ENCODE measurements at places on chromosomes 3 and 15.

- DNase-seq: no peak
These were observed 59.3 kb downstream of the PIK3R4 start for GRCh38 chr3:130687327-130687726.

- no peak for DNase-seq
These were observed 4.2 kb downstream of the RARB start for GRCh38 chr3:25432176-25432720.

DNA sequence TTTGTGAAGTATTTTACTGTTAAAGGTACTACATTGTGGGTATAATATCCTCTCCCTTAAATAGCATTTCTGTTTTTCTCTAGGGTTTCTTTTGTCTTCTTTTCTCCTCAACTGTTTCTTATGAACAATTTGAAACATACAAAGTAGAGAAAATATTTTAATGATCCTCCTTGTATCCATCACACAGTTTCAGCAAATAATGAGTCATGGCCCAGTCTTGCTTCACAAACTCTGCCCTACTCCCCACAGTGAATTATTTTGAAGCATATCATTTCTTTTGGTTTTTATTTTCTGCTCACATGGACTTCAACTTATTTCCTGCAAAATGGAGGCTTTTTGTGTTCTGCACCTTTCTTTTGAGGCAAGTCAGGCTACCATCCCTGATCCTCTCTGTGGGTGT is 6.1 kb upstream of the SCAANT1 start:
- DNase-seq: no peak

GRCh38 chr15:60871152-60871551 is 357.9 kb downstream of the RORA start:
- DNase-seq: no peak

DNA sequence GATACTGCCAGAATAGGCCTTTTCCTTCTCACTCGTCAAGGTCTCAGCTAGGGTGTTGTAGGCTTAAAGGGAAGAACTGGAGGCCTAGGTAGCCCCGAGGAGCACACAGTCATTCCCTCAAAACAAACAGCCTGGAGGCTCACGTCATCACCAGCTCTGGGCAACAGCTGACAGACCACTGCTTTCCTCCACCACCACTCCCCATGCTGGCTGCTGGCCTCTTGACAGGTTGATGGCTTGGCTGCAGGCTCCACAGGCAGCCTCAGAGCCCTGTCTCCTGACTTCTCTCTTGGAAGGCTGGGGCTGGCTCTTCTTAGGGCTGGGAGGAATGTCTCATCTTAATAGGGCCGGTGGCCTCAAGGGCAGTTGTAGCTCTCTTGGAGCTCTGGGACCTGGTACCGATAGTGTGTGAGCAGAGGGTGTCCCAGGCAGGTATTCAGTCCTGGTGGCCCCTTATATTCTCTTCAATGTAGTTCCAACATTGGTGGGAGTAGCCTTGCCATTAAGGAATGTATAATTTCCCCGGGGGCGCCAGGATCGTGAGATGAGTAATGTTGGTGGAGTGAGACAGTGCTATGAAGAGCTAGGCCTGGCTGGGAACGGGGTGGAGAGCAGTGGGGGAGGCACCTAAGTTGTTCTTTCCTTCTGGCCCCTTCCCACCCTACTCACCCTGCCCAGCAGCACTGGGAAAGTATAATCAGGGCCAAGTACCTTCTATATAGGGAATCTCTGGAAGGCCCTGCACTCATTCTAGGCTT is 6.1 kb upstream of the AP2M1 start:
- no peak for DNase-seq

GRCh38 chr3:156808025-156808424 is 18.1 kb upstream of the LEKR1 start:
- DNase-seq: no peak

DNA sequence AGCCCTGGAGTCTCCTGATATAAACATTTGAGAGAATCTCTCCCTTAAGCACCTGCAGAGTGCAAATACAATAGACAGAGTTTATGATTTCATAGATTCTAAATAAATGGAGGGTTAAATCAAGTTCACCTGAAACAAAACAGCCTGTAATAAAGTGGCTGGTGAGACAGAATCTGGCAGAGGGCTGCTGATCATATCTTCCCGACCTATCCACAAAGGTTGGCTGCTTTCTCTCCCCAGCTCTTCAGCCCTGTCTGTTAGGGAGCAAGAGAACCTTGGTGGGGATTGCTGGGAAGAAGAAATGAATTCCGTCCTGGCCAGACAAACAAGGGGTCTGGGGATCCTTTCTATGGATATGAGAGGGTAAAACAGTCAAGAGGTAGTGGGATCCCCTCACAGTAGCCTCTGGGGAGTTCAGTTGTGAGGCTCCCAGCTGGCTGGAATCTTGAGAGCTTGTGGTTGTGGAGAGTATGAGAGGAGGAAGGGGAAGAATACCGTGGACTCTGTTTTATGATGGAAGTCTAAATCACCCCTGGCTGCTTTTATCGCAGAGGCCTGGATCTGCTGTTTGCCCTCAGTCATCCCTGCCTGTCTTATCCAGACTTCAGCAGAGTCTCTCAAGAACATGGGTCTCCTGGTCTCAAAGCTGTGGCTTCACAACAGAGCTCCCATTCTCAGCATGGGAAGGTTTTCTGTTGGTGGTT is 451.3 kb downstream of the NTRK3 start:
- DNase-seq: no peak

- no peak for DNase-seq
These were observed 9.2 kb upstream of the GRIP2 start for GRCh38 chr3:14549256-14549919.

DNA sequence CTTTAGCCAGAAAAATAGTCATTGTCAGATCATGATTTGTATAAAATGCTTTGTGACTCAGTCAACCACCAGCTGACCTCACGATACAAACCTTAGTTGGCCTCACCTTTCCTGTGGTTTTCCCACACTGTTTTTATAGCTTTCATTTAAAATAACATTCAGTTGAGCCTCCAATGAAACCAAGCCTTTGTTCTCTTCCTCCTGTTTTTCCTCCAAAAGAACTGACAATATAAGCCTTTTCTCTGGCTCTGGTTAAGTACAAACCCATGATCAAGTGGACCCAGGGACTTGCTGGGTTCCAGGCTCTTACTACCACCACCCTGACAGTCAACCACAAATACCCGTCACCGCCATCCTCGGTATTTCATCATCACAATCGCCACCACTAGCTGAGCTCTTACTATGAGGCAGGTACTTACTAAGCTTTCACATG is 81.7 kb downstream of the TAMM41 start:
- peak; percentile 30 for DNase-seq

- DNase-seq: no peak
These were observed 274.9 kb upstream of the SEMA6D start for GRCh38 chr15:47442371-47442770.

DNA sequence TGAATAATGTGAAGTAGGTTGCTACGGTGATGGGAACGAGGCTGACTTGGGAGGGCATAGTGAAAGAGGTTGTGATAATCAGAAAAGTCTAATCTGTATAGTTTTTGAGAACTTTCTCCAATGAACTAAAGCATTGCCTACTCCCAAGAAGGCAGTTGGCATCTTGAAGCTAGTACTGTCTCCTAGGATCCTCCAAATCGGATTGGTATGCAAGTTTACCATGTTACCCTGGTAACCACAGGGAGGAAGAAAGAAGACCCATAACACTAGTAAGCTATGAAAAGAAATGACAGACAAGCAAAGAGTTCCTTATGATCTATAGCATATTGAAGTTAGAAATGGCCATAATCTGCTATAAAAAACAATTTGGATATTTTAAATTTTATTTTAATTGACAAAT is 127.2 kb upstream of the SYNPR start:
- DNase-seq: no peak

GRCh38 chr15:67944010-67944641 is 104.3 kb upstream of the RNU6-1 start:
- no peak for DNase-seq

GRCh38 chr3:4849739-4850138 is 129.5 kb upstream of the BHLHE40 start:
- no peak for DNase-seq

GRCh38 chr3:71099997-71100719 is 483.4 kb downstream of the FOXP1 start:
- no peak for DNase-seq

- DNase-seq: no peak
These were observed 7.8 kb downstream of the GLDN start for GRCh38 chr15:51349156-51349844.

DNA sequence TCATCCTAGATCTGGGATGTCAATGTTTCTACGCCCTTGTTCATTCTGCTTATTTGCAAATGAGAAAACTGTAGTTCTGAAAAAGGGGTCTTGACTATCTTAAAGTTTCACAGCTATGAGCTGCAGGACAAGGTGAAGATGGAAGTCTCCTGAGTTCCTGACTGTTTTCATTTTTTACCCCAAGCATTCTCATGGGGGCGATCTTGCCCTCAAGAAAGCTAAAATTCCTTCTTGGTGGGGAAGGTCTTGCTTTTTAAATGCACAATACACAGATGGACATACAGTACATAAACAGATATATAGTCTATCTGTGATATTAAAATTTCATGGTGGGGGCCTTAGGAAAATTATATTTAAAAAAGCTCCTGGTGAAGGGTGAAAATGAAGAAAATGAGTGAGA is 32.4 kb downstream of the MASP1 start:
- no peak for DNase-seq

GRCh38 chr15:39323157-39323556 is 257.7 kb upstream of the THBS1 start:
- DNase-seq: no peak

- DNase-seq: no peak
These were observed 4.8 kb upstream of the FBXW12 start for GRCh38 chr3:48367201-48367600.

GRCh38 chr3:197936819-197937384 is 13.1 kb upstream of the RPL35A start:
- DNase-seq: no peak

DNA sequence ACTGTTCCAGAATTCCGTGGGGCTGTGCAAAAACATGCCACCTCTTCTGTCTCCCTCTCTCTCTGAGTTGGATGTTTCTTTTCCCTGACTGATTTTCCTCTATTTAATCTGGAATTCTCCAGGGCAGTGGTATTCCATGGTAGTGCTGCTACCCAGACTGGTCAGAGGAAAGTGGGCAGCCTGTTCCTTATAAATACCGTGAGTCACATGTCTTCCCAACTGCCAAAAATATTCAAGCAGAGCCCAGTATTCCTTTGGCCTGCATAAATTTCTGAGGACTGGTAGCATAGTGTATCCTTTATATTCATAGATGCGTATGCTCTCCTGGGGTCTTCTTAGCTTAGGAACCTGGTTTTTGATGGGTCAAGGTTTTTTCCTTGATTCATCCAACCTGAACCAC is 40.9 kb downstream of the CEMIP start:
- DNase-seq: no peak

GRCh38 chr3:170196833-170197232 is 15.3 kb upstream of the PHC3 start:
- DNase-seq: no peak

GRCh38 chr3:143831208-143831607 is 17.1 kb downstream of the SLC9A9 start:
- no peak for DNase-seq

DNA sequence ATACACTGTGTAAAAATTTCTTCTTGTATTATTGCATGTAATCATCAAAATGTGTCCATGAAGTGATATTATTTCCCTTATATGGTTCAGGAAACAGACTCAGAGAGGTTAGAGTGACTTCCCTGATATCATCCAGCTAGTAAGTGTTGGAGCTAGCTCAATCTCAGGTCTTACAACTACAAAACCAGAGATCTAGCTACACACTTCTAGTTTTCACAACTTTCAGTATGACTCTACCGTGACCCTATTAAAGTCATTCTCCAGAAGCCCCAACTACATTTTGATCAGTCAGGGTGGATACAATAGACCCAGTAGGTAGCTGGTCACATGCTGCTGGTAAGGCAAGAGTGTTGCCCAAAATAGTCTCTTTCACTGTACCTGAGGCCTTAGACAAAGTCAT is 165.3 kb downstream of the GOLIM4 start:
- no peak for DNase-seq

DNA sequence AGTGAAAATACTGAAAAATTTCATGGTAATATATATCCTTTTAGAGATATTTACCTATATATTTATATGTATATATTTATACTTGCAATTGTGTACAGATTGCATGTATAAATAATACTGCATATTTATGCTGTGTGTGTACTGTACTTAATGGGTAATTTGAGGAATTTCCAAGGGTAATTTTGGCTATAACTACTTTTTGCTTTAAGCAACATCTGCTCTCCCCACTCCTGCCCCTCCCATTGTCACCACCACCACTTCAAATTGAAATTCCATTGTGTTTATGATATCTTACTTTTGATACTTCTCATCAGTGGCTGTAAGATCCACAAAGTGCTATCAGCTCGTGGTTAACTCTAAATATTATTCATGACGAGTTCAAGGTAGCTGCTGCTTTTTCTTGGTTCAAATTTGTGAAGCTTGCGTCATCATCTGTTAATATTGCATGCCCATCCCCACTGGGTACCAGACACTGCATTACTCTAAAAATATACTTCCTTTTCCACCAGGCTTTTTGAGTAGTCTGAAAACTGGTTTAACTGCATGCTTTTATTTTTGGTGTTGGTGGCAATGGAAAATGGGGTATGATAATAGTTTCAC is 91.7 kb upstream of the MITF start:
- DNase-seq: no peak

DNA sequence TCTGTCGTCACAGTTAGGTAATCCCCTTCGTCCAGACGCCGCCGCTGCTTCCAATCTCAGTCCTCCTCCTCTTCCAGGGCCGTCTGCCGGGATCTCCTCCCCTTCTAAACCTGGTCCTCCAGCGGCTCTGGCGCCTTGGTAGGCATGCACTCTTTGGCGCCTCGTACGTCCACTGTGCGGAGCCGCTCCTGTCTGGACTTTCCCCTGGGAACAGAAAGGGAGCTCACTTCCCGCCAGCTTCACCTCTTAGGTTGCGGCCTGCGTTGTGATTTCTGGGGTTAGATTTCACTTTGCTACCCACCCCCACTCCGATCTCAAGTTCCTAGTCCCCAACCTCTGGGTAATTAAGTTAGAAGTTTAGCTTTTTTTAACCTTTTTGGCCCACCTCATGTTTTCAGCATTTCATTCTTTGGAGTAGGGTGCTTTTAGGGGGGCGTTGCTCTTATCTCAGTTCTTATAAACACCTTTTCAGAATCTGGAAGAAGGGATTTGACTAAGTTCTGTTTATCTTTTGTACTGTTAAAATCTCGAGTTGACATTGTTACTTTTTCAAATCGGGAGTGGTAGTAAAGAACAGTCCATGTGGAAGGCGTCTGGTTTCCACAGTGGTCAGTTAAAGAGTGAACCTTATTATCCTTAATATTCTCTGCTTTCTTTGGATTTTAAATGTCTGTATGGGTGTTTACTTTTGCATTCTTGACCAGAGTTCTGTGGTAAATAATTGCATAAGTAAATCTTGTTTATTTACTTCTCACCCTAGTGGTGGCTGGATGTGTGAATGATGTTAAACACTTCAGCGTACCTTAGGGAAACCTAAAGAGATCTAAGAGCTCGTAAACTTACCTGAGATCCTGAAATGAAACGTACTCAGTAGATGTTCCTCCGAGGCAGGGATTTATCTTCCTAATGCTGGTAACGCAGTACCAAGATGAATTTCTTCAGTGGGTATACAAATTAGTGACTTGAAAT is 611 bp downstream of the CTDSPL2 start:
- DNase-seq: peak; percentile 20

GRCh38 chr15:27418726-27419125 is 447.7 kb downstream of the GABRG3 start:
- no peak for DNase-seq

- no peak for DNase-seq
These were observed 412.3 kb upstream of the TPRG1 start for GRCh38 chr3:188759336-188760005.
